Right forelimb (tissue), 1 donor: ENCODE measurements at places on chromosomes 4 and X.

- no peak for DNase-seq
Observed at GRCh38 chr4:87018753-87019152, 83.9 kb downstream of the AFF1 start.

GRCh38 chr4:174928575-174929253 is 10.6 kb downstream of the ADAM29 start:
- DNase-seq, result no peak

GRCh38 chr4:9602389-9602914 is 158.2 kb downstream of the DEFB131A start:
- DNase-seq, result no peak

DNA sequence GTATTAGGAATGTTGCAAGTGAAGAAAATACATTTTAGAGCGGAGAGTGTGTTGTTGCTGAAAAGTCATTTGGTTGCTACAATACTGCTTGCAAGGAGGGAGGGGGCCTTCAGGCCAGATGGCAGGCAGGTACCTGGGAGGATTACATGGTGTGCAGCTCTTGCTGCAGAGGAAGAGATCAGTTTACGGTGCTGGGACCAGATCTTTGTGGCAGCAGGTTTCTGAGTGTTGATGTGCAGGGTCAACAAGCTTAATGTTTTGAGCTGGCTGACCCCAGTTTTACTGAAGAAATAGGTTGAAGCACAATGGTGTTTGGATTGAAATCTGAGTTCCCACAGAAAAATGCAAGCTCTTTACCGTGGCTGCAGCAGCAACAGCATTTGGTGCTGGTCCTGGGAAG is 96.4 kb upstream of the DDIT4L start:
- no peak for DNase-seq

- DNase-seq, result no peak
Observed at GRCh38 chr4:16125571-16126445, 42.0 kb upstream of the PROM1 start.

DNA sequence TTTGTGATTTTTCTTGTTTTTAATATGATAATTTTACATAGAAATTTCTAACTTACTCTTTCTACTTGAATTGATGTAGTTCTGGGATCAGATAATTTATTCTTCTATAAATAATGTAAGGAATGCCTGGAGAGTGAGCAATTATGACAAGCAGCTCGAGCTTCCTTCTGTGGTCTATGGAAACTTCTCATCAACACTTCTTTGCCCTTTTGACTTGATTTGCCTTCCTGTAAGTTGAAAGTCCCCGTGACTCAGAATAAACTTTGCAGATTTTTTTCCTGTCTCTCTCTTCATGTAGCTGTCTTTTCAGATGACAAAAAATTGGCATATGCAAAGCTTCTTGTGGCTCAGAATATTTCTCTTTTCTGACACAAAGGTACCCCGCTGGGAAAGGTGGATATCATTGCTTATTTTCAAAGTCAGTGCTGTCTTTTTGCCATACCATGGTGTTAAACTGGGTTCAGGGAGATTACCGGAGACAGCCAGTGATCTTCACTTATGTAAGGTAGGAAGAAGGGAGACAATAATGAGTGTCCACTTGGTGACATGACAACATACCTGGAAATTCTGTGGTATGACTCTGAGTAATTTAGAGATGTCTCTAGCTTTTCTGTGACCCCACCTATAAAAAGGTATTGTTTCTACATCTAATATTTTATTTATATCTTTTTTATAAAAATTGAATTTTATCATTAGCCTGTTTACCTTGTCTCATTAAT is 278.6 kb upstream of the GNPDA2 start:
- DNase-seq, result no peak

- DNase-seq, result no peak
Observed at GRCh38 chrX:129732857-129733256, 5.9 kb upstream of the XPNPEP2 start.

- DNase-seq, result no peak
Observed at GRCh38 chr4:31365006-31365690, 645.0 kb downstream of the PCDH7 start.

- DNase-seq, result no peak
Observed at GRCh38 chrX:72330131-72330530, 24.4 kb upstream of the CITED1 start.

DNA sequence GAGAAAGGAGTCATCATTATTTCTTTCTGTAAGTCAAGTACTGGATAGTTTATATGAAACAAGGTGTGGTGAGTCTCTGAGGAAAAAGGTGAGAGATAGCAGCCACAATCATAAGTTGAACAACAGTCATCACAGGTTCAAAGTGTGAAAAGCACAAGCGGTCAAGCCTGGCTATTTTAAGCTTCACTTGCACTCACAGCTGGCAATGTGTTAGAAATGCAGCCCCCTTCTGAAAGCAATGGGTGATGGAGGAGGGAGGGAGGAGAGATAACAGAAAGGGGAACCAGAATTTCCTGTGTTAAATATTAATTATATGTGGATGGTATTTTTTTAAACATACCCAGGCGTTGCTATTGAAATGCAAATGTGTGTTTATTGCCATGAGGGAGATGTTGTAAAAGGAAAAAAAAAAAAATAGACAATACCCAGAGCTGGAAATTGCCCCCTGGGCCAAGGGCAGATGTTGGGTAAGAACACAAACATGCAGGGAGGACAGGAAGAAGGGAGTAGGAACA is 26.9 kb upstream of the BMP3 start:
- no peak for DNase-seq

GRCh38 chr4:118289794-118290193 is 63.0 kb downstream of the PRSS12 start:
- no peak for DNase-seq

DNA sequence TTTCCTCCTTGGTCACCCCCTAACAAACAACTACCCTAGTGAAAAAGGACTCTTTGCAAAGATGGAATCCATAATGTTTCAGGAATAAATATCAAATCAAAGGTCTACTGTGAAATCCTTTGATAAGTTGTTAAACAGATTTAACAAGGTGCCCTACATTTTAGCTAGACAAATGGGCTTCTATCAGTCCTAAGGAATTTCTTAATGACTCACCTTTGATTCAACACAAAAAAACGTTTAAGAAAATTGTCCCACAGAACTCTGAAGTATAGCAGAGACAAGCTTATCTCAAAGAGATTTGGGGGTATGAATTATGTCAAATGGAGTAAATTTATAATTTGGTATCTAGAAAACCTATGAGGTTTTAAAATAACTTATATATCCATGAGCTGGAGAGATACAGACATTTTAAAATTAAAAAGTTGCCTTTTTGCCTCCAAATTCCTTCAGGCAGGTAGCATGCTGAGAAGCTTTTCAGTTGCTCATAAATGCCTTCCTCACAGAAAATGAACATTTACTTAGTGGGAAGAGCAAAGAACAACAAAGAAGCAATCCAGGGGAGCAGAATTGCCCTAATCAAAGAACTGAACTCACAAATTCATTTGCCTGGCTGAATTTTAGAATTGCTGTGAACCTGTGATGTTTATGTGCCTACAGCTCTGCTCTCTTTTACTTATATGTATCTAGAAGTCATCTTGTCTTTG is 649.3 kb downstream of the STPG2 start:
- no peak for DNase-seq

DNA sequence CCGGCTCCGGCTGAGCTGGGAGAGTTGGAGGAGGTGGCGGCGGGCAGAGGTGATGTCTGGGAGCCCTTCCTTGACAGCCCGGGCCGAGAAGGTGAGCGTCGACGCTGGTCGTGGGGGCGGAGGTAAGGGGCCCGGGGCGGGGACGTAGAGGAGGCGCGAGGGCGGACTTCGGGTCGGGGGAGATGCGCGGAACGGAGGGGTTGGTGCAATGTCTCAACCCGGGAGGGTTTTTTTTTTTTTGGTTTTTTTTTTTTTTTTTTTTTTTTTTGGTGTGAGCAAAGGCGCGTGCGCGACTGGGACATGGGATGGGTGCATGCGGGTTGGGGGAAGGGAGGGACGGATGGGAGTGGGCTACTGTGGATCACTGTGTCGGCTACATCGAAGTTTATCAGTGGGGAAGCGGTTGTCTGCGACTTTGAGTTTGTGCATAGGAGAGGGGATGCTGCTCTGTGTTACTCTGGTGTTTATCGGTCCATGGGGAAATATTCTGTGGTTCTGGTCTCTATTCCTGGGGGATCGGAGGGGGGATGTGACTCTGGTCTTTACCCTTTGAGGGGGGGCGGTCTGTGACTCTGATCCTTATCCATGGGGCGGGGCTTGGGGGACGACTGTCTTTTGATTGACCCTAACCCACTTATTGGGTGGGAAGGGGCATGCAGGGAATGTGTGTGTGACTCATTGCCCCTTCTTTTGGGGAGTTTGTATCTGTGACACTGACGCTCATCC is 537 bp downstream of the RBM10 start:
- no peak for DNase-seq

DNA sequence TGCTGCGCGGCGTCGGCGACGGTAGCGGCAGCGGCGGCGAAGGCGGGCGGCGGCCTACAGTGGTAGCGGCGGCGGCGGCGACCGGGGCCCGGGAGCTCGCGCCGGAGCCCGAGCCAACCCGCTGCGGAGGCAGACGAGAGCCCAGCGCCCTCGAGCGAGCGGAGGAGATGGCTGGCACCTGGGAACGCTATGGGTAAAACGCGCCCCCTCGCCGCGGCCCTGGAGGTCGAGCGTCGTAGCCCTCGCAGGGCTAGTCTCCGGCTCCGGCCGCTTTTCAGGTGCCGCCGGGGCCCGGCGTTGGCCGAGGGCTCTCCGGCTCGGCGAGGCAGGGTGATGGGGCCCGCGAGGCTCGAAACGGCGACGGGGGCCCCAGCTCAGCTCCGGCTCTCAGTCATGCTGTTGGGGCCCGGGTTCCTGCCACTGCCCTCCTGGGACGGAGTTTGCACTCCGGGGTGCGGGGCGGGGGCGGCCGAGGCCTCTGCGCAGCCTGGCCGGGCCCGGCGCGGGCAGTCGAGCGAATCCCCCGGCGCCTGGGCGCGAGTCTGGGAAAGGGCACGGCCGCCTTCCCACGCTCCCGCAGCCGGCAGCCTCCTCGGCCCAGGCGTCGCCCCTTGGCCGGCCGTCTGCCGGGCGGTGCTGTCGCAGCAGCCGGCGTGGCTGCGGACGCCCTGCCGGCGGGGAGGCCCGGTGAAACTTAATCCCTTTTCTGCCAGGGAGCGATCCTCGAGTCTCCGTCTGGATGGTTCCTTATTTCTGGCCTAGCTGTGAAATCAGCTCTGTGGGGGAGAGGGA is 768 bp downstream of the MID2 start:
- DNase-seq, result peak; percentile 60

DNA sequence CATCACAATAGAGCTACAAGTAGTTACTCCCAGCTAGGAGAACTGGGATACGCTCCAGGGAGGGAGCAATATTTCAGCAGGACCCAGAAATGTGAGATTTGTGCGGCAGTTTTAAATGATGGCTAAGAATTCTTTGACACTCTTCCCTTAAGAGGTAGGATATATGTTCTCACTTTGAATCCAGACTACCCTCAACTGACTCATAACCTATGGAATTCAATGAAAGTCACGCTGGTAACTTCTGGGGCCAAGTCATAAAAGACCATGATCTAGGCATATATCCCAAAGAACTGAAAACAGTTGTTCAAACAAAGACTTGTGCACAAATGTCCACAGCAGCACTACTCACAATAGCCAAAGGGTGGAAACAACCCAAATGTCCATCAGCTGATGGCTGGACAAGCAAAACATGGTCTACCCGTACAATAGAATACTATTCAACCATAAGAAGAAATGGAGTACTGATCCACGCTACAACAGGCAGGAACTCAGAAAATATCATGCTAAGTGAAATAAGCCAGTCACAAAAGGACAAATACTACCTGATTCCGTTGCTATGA is 10.5 kb downstream of the CD99L2 start:
- no peak for DNase-seq
